ENCODE measurements at places on chromosomes 5 and 9. TPM values are rescaled to one million over a fixed set of nuclear protein-coding genes. Genes with fewer than 3 reads are reported as not detected.

Gene SOHLH1
- polyA plus RNA-seq = 1.0 TPM

Gene NUP188
- polyA plus RNA-seq = 43.6 TPM

Gene IFNA13
- polyA plus RNA-seq = not detected

Gene CDX1
- not detected for polyA plus RNA-seq

Gene MSMP
- polyA plus RNA-seq = 1.6 TPM

Gene SPAG8
- 12.7 TPM for polyA plus RNA-seq

Gene C7
- polyA plus RNA-seq = 25.4 TPM

Gene PCDHAC1
- 3.8 TPM for polyA plus RNA-seq

Gene SEC61B
- 125 TPM for polyA plus RNA-seq

Gene OR1Q1
- not detected for polyA plus RNA-seq

Gene BARHL1
- 3.3 TPM for polyA plus RNA-seq

DNA sequence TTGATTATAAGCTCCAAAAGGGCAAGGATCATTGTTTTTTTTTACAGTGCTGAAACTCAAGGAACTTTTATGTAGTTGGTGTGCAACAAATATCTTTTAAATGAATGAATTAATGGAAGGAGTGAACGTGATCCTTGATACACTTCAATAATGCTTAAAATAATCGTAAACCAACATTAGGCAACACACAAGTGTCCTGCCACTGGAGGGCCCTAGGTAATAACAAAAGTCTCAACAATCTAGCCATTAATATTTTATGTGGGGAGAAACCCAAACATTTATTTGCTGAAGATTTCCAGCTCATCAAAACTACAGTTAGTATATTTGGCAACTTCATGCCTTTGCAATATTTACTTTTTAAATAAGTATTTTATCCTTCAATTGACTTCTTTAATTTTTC, 309.0 kb upstream of the FBXL7 start:
- no peaks in the 10 kb centered on the region for H3K27me3 ChIP-seq
- no peaks in the 10 kb centered on the region for H3K36me3 ChIP-seq
- no peak overlapping the region for H3K4me3 ChIP-seq
- H3K27ac ChIP-seq = no peak overlapping the region

DNA sequence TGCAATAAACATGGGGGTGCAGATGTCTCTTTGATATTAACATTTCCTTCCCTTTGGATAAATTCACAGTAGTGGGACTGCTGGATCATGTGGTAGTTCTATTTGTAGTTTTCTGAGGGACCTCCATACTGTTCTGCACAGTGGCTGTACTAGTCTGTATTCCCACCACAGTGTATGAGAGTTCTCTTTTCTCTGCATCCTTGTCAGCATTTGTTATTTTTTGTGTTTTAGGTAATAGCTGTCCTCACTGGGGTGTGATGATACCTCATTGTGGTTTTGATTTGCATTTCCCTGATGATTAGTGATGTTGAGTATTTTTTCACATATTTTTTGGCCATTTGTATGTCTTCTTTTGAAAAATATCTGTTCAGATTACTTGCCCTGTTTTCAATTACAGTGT, 562.5 kb downstream of the CSNK1G3 start:
- H3K27me3 ChIP-seq = no peaks in the 10 kb centered on the region
- H3K27ac ChIP-seq = no peak overlapping the region
- no peak for DNase-seq
- no peaks in the 10 kb centered on the region for H3K36me3 ChIP-seq
- H3K4me1 ChIP-seq = no peaks in the 10 kb centered on the region
- H3K4me3 ChIP-seq = no peak overlapping the region

- H3K4me1 ChIP-seq = peaks cover 15% of the 10 kb centered on the region
- H3K27ac ChIP-seq = peak overlapping the region; percentile 12
Measured at GRCh38 chr5:143182901-143183820, 220.3 kb downstream of the NR3C1 start.

DNA sequence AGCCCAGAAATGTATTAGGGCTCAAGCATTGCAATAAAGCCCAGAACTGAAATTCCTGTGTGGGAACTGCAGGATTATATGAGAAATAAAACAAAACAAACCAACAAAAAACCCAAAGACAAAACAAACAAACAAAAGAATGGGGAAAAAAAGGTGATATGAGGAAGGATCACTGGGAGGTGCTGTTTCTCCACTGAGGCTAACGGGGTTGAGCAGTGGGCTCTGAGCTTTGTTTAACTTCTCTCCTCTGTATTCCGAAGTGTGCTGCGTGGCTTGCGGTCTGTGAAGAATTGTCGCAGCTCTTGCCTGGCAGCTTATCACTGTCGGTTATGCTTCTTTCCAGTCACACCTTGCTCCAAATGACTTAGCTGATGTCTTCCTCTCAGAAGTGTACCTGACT, 106.3 kb downstream of the TENT4A start:
- DNase-seq = no peak
- no peak overlapping the region for H3K4me3 ChIP-seq
- H3K27ac ChIP-seq = no peak overlapping the region
- H3K4me1 ChIP-seq = no peaks in the 10 kb centered on the region
- H3K36me3 ChIP-seq = no peaks in the 10 kb centered on the region
- H3K27me3 ChIP-seq = no peaks in the 10 kb centered on the region

- DNase-seq = no peak
- H3K4me1 ChIP-seq = peaks cover 21% of the 10 kb centered on the region
- H3K27me3 ChIP-seq = no peaks in the 10 kb centered on the region
- peaks cover 58% of the 10 kb centered on the region for H3K36me3 ChIP-seq
Measured at GRCh38 chr9:37951671-37952449, 47.9 kb upstream of the SLC25A51 start.

DNA sequence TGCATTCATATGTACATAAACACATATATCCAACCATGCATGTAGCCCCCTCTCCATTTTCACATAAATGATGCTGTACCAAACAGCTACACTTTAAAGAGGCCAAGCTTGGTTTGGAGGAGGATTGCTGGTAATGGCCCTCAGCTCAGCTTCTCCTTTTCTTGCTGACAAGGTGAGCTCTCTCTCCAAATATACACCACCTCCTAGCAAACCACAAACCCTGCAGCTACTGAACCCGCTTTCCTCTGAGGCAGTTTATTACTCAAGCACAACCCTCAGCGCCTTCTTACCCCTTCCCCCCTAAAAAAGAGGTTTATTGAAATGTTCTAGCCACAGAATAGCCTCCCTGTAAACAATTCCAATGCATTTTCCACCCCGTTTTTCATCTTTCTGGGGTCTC, 54.0 kb downstream of the ALG2 start:
- peaks cover 17% of the 10 kb centered on the region for H3K4me1 ChIP-seq
- H3K27ac ChIP-seq = no peak overlapping the region
- DNase-seq = no peak
- H3K36me3 ChIP-seq = no peaks in the 10 kb centered on the region
- no peak overlapping the region for H3K4me3 ChIP-seq

GRCh38 chr9:11892401-11892800, 800.8 kb upstream of the TYRP1 start:
- H3K36me3 ChIP-seq = no peaks in the 10 kb centered on the region
- no peak overlapping the region for H3K4me3 ChIP-seq
- no peak overlapping the region for H3K27ac ChIP-seq
- DNase-seq = no peak

GRCh38 chr5:22754155-22754554, 99.0 kb downstream of the CDH12 start:
- H3K27ac ChIP-seq = no peak overlapping the region
- H3K36me3 ChIP-seq = no peaks in the 10 kb centered on the region
- no peak overlapping the region for H3K4me3 ChIP-seq
- DNase-seq = no peak

DNA sequence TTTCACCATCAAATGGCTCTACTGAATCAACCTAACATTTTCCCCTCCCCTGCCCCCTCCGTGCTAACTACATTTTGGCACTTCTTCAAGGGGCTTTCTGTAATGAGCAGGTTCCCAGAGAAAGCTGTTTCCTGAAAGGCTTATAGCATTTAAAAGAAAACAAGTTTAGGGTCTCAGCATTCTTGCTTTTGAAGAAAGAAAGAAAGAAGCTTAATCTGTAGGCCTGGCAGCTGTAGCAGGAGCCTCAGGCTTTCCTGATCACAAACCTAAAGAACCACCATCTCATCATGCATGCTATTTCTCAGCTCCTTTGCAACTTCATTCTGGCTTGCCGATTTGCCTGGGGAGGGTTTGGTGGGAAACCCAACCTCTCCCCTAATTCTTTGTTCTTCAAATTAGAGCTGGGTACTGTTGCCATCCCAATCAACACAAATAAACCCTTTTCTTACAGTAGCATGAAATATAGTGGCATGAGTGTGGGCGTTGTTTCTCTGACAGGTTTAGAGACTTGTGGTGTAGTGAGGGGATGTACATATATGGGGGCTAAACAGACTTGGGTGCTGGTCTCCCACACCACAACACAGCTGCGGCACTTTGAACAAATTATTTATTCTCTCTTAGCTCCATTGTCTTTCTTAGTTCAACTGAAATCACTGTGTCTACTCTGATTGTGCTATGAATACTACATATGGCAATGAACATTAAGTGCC, 160.5 kb upstream of the TNC start:
- DNase-seq = peak; percentile 51
- H3K4me3 ChIP-seq = no peak overlapping the region
- H3K4me1 ChIP-seq = peaks cover 3% of the 10 kb centered on the region
- H3K27ac ChIP-seq = peak overlapping the region; percentile 42
- H3K36me3 ChIP-seq = no peaks in the 10 kb centered on the region

GRCh38 chr5:178572617-178573016, 17.6 kb downstream of the COL23A1 start:
- H3K27me3 ChIP-seq = peaks cover 12% of the 10 kb centered on the region
- DNase-seq = no peak
- no peaks in the 10 kb centered on the region for H3K36me3 ChIP-seq
- H3K4me3 ChIP-seq = no peak overlapping the region
